H9 (cell line): ENCODE measurements at places on chromosomes 1 and 21. TPM values are rescaled to one million over a fixed set of nuclear protein-coding genes. Genes with fewer than 3 reads are reported as not detected.

DNA sequence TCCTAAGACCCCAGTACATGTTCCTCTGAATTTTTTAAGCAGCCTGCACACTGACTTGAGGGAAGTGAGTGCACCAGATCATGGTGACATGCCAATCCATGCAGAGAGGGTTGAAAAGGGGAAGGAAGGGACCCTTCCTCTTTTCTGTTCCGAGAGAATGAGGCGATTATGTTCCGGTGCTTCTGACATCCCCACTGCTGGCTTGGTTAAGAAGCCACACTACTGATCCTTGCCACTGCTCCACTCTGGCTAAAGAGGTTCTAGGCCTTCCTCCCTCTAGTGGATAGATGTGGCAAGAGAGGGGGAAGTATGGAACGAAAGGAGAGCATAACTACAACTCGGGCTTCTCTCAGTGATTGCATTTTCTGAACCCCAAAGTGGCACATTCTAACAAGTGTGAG, 1.8 kb upstream of the CYB5R1 start:
- H3K27ac ChIP-seq: no peak overlapping the region
- H3K27me3 ChIP-seq: no peaks in the 10 kb centered on the region
- 0 out of 2 replicates have a peak overlapping the region, but pooled peaks have one; percentile 5 for H3K4me3 ChIP-seq
- peaks cover 5% of the 10 kb centered on the region; the same call in 1 of the 2 replicates for H3K36me3 ChIP-seq
- DNase-seq: peak; percentile 65

DNA sequence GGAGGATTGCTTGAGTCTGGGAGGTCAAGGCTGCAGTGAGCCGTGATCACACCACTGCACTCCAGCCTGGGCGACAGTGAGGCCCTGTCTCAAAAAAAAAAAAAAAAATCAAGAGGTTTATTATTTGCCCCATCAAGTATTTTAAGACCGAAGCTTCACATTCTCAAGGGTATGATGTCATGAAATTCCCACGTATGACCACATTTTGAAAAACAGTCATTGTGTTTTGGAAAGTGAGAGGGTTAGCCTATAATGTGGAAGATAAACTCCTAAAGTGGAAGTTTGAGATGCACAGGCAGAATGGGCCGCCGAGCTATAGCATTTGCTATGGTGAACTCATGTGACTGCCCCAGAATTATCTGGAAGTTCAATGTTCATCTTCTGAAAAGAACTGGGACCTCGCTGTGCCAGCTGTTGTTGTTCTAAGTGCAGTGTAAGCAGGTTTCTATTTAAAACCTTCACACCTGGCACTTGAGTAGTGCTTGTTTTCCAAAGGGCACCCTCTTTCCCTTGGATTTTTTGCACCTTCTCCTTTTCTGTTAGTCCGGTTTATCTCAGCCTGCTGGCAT, 96.9 kb upstream of the SLC25A33 start:
- no peaks in the 10 kb centered on the region; the same call in 1 of the 2 replicates for H3K4me1 ChIP-seq
- H3K27me3 ChIP-seq: no peaks in the 10 kb centered on the region
- no peak for DNase-seq
- no peak overlapping the region for H3K27ac ChIP-seq

DNA sequence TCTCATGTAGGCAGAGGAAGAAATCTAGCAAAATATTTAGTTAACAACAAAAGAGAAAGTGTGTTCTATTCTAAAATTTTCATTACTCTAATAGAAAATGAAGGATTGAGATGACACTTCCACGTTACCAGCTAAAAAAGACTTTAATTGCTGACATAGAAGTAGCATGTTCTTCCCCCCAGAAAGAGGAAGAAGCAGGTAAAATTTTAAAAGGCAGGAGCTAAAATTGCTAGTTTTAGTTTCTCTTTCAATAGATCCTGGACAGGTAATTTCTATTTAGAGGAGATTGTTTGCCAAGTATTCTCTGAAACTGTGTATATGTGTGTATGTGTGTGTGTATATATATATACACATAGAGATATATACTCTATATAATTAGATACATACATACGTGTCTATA, 248.1 kb upstream of the FMN2 start:
- no peaks in the 10 kb centered on the region for H3K27me3 ChIP-seq
- H3K36me3 ChIP-seq: no peaks in the 10 kb centered on the region
- no peak overlapping the region for H3K27ac ChIP-seq
- no peaks in the 10 kb centered on the region for H3K4me1 ChIP-seq

- H3K27me3 ChIP-seq: no peaks in the 10 kb centered on the region
- H3K4me1 ChIP-seq: no peaks in the 10 kb centered on the region
- no peaks in the 10 kb centered on the region; the same call in 2 of the 3 replicates for H3K36me3 ChIP-seq
- DNase-seq: no peak
These were observed 326.0 kb upstream of the RUNX1 start for GRCh38 chr21:35375115-35375514.

SETD4 gene
- 49.9 and 52.5 TPM in 2 replicates for total RNA-seq

GRCh38 chr1:154306151-154306550, 14.7 kb upstream of the AQP10 start:
- no peaks in the 10 kb centered on the region for H3K27me3 ChIP-seq
- no peak overlapping the region for H3K27ac ChIP-seq
- H3K36me3 ChIP-seq: peaks cover 3% of the 10 kb centered on the region; the same call in 1 of the 2 replicates
- H3K4me3 ChIP-seq: no peak overlapping the region
- no peak for DNase-seq
- H3K4me1 ChIP-seq: no peaks in the 10 kb centered on the region

GRCh38 chr1:6086358-6086757, 40.7 kb downstream of the KCNAB2 start:
- H3K4me1 ChIP-seq: no peaks in the 10 kb centered on the region
- no peaks in the 10 kb centered on the region for H3K36me3 ChIP-seq
- DNase-seq: no peak
- H3K27ac ChIP-seq: no peak overlapping the region
- H3K27me3 ChIP-seq: no peaks in the 10 kb centered on the region; the same call in 1 of the 2 replicates
